ENCODE measurements at places on chromosomes 3 and 15.

DNA sequence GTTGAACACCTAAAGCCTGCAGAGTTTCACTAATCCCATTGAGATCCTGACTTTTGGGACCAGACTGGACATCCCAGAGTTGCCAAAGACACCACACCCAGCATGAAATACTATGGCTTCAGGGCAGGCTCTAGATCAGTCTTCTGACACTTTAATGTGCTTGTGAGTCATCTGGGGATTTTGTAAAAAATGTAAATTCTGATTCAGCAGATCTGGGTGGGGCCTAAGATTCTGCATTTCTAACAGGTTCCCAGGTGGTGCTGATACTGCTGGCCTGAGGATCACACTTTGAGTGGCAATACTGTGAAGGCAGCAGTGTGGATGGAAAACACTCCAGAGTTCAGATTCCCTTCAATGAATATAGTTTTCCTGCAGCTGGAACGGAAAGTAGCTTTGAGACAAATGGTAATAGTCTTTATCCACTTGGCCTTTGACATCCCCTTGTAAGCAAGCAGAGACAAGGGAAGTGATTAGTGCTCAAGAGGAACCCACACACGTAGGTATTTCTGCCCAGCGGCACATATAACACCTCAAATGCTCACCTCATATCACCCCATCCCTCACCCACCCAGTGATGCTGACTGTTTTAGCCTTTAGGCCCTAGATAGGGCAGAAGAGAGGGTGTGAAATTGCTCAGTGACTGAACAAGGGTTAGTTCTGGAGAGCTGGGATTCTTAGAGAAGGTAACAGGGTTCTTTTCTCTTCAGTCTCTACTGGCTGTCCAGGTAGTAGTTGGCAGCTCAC lies 51.5 kb upstream of the GSK3B start:
- no peak for DNase-seq

- peak; percentile 10 for DNase-seq
Measured at GRCh38 chr3:38599886-38600285, 49.6 kb downstream of the SCN5A start.

DNA sequence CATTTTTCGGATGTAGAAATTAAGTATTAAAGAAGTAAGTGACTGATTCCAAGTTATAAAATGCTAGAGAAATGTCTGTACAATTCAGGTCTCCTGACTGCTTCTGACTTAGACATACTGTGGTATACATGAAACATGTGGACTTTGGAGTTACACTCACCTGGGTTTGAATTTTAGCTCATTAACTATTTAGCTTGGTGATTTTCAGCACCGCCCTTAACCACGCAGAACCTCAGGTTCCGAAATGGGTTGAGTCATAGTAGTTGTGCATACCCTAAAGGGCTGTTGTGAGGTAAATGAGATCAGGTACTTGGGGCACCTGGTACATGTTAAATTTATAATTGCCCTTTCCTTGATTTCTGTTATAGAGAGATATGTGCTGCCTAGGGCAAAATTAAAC lies 32.9 kb upstream of the UTS2B start:
- no peak for DNase-seq

DNA sequence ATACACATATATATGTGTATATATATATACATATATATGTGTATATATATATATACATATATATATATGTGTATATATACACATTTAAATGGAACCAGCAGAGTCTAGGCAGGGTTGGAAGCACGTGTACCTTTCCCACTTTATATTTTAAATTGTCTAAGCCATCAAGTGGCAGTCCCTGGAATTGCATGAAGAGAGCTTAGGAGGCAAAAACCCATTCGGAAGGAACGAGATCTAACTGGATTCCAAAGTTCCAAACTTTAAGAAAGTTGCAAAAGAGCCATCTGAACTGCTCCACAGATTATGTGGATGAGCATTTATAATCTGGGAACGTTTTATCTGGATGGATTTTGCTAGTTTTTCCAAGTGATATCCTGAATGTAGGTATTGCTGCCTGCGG lies 186.5 kb downstream of the FOXP1 start:
- no peak for DNase-seq

- DNase-seq = no peak
Measured at GRCh38 chr3:49388289-49388820, 23.4 kb downstream of the RHOA start.

GRCh38 chr3:161556941-161557340 lies 60.3 kb downstream of the OTOL1 start:
- DNase-seq = no peak

GRCh38 chr3:169387751-169388696 lies 275.5 kb downstream of the MECOM start:
- peak; percentile 66 for DNase-seq

Measured in right hindlimb (tissue), 1 donor.